ENCODE measurements at places on chromosomes 6 and 20. TPM values are rescaled to one million over a fixed set of nuclear protein-coding genes. Genes with fewer than 3 reads are reported as not detected.

GRCh38 chr6:167559675-167560479 is 235.0 kb downstream of the TTLL2 start:
- DNase-seq: no peak

GRCh38 chr6:45002390-45003105 is 325.6 kb upstream of the RUNX2 start:
- DNase-seq: no peak

- no peak for DNase-seq
Observed at GRCh38 chr20:42763015-42763414, 426.7 kb downstream of the PTPRT start.

CDYL gene
- 28.4 TPM for total RNA-seq

CDSN gene
- not detected for total RNA-seq

Data from HT1080 (cell line).